B cell (primary cell): ENCODE measurements at places on chromosomes 2 and 18. TPM values are rescaled to one million over a fixed set of nuclear protein-coding genes. Genes with fewer than 3 reads are reported as not detected.

GRCh38 chr2:184904991-184905390 is 306.7 kb downstream of the ZNF804A start:
- DNase-seq: no peak

The CCDC68 gene
- polyA plus RNA-seq: 0.01 and 0.16 TPM in 2 replicates

DNA sequence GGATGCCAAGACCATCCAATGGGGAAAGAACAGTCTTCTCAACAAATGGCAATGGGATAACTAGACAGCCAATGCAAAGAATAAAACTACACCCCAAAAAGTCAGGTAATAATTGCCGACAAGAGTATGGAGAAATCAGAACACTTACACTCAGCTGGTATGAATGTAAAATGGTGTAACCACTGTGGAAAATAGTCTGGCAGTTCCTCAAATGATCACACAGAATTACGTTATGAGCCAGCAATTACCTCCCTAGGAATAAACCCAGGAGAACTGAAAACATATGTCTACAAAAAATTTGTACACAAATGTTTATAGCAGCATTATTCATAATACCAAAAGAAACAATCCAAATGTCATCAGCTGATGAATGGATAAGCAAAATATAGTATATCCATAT is 8.8 kb downstream of the IWS1 start:
- DNase-seq: no peak

DNA sequence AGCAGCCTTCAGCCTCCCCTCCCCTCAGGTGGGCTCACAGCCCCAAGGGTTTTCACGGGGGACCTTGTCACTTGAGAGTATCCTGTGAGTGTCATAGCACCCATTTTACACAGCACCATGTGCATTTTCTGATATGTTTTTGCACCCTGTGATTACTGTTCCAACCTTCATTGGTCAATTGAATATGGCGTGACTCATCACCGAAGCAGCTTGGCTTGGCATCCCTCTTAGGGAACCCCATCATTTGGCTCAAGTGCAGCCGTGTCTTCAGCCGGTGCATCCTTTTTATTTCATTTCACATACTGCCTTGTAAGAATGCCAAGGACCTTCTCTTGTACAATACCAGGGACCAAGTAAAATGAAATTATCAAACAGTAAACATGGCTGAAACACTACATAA is 57.6 kb downstream of the NPAS2 start:
- DNase-seq: no peak

The CCDC74B gene
- polyA plus RNA-seq: 0.48 and 1.1 TPM in 2 replicates

DNA sequence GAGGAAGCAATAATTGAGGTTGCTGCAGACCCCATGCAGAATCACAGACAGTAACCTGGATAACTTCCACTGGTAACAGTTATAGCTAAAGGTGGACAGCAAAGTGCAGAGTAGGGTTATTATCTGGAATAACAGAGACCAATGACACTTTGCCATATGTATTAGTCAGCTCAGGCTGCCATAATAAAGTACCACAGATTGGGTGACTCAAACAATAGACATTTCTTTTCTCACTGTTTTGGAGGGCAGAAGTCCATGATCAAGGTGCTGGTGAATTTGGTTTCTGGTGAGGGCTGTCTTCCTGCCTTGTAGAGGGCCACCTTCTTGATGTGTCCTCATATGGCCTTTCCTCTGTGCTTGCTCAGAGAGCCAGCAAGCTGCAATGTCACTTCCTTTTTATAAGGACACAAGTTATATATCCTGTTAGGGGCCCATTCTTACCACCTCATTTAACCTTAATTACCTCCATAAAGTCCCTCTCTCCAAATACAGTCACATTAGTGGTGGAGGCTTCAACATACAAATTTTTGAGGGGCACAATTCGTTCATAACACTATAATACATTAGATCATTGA is 191.0 kb upstream of the LRP1B start:
- no peak for DNase-seq

The METAP1D gene
- 7.8 and 9.8 TPM in 2 replicates for polyA plus RNA-seq

DNA sequence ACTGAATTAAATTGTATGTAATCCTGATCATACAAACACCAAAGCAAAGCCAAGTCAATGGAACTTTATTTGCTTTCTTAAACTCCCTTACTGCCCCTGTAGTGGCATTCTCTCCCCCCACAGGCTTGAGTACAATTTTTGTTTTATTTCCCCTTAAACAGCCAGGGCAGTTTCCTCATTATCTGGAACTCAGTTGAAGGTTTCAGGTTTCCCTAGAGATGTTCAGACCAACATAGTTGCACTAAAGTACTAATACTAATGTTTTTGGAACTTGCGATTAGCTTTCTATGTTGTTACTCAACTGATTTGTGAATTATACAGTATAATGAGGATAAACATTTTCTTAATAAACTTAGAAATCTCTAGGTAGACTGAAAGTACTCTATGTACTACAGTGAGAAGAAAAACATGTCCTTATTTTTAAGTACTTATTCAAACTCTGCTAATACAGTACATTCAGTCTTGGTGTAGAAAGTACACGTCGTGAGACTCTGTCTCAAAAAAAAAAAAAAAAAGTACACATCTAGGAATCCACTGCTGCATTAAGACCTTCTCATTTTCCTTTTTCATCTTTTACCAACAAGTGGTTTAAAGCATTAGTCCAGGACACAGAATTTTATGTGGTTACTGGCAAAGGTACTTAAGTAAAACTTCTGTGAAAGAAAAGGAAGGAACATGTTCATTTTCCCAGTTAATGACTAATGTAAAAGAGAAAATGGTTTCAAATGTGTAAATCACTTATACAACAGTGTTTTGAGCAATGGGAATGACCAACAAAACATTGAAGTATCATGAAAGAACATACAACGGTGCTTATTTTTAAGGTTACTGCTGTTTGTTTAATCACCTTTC is 209.5 kb upstream of the SMAD7 start:
- no peak for DNase-seq

- no peak for DNase-seq
These were observed 2.8 kb downstream of the NYAP2 start for GRCh38 chr2:225402210-225402776.

The GPD2 gene
- 5.0 and 5.1 TPM in 2 replicates for polyA plus RNA-seq

DNA sequence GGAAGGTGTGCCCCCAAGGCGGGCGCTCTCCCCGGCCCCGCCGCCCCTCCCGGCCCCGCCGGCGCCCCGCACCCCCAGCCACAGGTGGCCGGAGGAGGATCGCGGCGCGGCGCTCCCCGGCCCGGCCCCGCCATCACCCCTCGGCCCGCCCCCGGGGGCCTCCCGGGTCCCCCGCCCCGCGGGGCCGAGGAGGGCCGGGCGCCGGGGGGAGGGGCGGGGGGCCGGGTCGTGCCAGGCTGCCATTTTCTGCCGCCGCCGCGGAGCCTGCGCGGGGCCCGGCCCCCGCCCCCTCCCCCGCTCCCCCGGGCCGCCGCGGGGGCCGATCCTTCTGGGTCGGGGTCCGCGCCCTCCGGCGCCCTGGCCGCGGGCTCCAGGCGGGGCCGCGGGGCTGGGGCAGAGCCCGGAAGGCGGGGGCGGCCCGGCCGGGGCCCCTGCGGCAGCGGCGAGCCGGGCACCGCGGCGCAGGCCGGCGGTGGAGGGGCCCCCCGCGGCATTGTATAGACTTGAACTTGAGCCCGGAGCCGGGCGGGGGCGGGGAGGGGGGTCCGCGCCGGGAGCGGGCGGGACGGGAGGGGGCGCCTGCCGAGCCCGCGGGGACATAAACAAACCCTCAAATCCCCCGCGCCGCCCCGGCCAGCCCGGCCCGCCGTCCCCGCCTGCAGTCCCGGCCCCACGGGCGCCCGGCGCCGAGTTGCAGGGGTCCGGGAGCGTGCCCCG is 556 bp downstream of the DNMT3A start:
- DNase-seq: no peak

DNA sequence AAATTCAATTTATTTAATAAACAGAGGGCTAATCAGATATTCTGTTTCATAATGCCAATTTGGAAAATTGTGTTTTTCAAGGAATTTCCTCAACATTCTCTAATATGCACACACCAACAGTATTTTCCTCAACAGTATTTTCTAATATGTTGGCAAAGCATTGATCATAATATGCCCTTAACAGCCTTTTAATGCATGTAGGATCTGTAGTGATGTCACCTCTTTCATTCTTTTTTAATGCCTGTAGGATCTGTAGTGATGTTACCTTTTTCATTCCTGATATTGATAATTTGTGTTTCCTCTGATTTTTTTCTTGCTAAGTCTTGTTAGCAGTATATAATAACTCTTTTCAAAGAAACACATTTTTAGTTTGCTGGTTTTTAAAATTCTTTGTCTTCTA is 15.9 kb downstream of the VWA3B start:
- no peak for DNase-seq

DNA sequence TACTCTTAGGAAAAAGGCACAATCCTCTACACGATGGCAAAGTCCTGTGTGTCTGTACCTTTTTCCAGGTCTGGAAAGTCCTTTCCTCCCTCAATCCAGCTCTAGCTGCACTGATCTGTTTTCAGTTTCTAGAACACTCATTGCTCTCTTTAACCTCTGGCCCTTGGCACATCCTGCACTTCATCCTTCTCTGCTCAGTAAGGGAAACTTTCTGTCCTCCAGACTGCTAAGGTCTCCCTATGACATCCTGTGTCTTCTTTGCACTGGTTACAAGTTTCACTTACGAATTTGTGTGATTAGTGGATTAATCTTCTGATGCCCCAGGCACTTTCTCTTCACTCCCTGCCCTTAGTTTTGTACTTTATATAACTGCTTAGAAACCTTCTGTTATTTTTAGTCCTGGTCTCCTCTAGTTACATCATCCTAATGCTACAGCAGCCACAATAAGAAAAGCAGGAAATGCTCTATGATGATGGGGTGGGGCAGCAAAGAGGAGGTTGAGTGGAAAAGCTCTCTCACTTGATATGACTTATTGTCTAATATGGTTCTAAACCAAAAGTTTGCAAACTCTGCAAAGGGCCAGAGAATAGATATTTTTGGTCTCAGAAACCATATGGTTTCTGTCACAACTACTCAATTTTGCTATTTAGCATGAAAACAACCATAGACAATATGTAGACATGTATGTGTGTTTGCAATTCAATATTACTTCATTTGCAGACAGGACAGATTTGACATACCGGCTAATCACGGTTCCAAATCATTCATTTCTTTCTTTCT is 568.2 kb downstream of the THSD7B start:
- DNase-seq: no peak

DNA sequence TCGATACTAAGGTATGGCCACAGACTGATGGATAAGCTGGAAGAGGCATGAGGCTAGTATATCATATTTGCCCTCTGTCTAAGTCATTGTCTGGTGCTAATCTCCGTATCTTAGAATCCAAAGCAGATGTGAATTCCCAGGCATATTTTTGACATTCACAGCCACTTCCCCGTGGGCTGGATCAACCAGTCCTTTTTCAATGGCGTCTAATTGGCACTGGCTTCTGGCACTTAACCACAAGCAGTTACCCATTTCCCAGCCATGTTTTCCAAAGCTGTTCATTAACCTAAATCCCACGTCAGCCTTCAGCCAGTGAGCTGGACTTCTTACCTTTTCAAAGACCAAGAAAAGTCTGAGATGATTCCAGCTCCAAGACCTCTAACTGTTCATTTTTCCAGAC is 20.7 kb upstream of the ZNF407 start:
- DNase-seq: no peak
